HFFc6 (cell line): ENCODE measurements at places on chromosomes 16 and 17.
A peak's percentile ranks its signal among the peaks of the same experiment; 100 is the strongest.

DNA sequence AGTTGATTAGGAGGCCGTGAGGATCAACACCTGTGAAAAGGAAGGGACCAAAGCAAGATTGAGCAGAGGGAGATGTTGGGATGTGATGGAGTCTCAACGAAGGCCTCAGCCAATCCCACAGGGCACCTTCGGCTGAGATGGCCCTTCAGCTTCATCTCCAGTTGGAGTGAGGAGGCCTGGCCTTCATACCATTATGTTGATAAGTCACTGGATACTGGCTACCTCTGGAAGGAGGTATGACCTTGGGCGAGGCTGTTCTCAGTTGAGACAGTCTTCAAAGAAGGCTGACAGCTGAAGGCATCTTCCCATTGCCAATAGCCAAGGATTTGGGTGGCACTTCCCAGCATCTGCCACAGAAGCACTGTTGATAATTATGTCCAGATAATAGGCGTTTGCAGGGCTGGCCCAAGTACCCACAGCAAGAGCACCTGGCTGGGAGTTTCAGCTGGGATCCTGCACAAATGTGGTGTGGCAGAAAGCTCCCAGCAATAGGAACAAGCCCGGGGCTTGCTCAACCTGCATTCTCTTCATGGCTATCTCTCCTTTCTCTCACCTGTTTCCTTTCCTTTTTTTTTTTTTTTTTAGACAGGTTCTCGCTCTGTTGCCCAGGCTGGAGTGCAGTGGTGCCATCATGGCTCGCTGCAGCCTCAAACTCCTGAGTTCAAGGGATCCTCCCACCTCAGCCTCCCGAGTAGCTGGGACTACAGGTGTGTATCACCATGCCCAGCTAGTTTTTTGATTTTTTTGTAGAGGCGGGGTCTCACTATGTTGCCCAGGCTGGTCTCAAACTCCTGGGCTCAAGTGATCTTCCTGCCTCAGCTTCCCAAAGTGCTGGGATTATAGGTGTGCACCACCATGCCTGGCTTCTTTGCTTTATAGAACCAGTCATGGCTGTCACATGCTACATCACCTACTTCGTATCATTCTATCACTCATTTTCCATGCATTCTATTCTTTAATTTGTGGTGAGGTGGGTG lies 18.2 kb upstream of the MAP3K14 start:
- no peak overlapping the region for H3K27ac ChIP-seq
- DNase-seq: no peak
- peaks cover 7% of the 10 kb centered on the region for H3K27me3 ChIP-seq
- H3K4me1 ChIP-seq: peaks cover 19% of the 10 kb centered on the region

DNA sequence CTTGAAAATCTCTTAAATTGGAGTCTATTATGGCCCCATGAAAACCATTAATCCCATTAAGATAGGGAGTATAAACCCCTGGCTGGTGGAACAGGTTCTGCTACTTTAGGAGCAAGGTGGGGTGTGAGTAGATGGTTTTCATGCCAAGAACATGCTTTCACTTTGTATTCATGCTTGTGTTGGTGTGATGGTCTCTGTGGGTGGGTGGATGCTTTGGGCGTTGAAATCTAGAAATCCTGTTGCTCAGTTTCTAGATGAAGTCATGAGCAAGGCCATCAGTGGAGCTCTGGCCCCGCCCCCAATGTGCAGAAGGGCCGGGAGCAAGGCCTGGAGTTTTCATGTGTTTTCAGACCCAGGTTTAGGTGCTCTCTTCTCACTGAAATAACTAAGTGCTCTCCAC lies 20.1 kb downstream of the PLD6 start:
- H3K36me3 ChIP-seq: peaks cover 32% of the 10 kb centered on the region
- peaks cover 17% of the 10 kb centered on the region for H3K27me3 ChIP-seq
- H3K4me1 ChIP-seq: peaks cover 27% of the 10 kb centered on the region
- no peak overlapping the region for H3K4me3 ChIP-seq
- H3K27ac ChIP-seq: no peak overlapping the region

DNA sequence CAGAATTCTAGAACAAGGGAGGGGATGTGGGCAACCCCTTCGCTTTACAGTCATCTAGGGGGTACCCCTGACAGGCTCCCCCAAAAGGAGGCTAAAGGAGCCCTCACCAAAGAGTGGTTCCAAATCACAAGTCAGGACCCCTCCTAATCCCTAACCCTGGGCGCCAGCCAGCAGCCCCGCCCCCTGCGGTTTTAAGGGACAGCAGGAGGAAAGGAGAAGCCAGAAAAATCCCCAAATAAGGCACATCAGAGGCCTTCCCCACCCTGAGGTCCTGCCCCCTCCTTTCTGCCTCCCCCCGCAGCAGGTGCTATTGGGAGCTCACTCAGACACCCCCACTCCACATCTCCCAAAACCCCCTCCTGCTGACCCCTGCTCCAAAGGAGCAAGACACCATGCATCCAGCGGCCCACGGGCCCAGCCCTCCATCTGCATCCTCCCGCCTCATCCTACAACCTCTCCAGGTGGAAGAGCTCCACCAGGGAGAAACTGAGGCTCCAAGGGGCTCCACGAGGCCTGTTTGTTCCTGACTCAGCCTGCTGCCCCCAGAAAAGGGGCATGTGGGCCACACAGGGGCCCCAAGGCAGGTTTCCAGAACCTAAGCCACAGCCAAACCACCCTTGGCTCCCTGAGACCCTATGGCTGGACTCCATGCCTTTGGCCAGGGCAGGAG lies 93.5 kb downstream of the GOSR1 start:
- H3K4me3 ChIP-seq: no peak overlapping the region
- peaks cover 38% of the 10 kb centered on the region for H3K27me3 ChIP-seq
- no peak overlapping the region for H3K27ac ChIP-seq

GRCh38 chr16:86806838-86807351 lies 228.5 kb downstream of the FOXL1 start:
- no peaks in the 10 kb centered on the region; the same call in 1 of the 2 replicates for H3K36me3 ChIP-seq
- H3K4me1 ChIP-seq: peaks cover 21% of the 10 kb centered on the region
- H3K4me3 ChIP-seq: peak overlapping the region; percentile 22; the same call in 1 of the 2 replicates
- peaks cover 46% of the 10 kb centered on the region for H3K27me3 ChIP-seq
- no peak overlapping the region for H3K27ac ChIP-seq

- peaks cover 49% of the 10 kb centered on the region for H3K4me1 ChIP-seq
- peaks cover 35% of the 10 kb centered on the region for H3K36me3 ChIP-seq
- peak overlapping the region; percentile 97 for H3K4me3 ChIP-seq
- no peak for DNase-seq
Observed at GRCh38 chr17:6651919-6652452, 424 bp downstream of the C17orf100 start.

- no peaks in the 10 kb centered on the region for H3K36me3 ChIP-seq
- no peak overlapping the region for H3K4me3 ChIP-seq
- peaks cover 32% of the 10 kb centered on the region for H3K27me3 ChIP-seq
- H3K4me1 ChIP-seq: peaks cover 14% of the 10 kb centered on the region
- H3K27ac ChIP-seq: no peak overlapping the region
Observed at GRCh38 chr17:8031261-8031661, 7.6 kb upstream of the ALOX15B start.

- no peak overlapping the region for H3K4me3 ChIP-seq
- peaks cover 12% of the 10 kb centered on the region; the same call in 1 of the 2 replicates for H3K27me3 ChIP-seq
- no peaks in the 10 kb centered on the region for H3K4me1 ChIP-seq
- no peak overlapping the region for H3K27ac ChIP-seq
Observed at GRCh38 chr16:55810451-55810961, 22.4 kb downstream of the CES1 start.
